ENCODE measurements at places on chromosomes 11 and 22. TPM values are rescaled to one million over a fixed set of nuclear protein-coding genes. Genes with fewer than 3 reads are reported as not detected.

Gene SYT12
- 4.8 TPM for total RNA-seq

DNA sequence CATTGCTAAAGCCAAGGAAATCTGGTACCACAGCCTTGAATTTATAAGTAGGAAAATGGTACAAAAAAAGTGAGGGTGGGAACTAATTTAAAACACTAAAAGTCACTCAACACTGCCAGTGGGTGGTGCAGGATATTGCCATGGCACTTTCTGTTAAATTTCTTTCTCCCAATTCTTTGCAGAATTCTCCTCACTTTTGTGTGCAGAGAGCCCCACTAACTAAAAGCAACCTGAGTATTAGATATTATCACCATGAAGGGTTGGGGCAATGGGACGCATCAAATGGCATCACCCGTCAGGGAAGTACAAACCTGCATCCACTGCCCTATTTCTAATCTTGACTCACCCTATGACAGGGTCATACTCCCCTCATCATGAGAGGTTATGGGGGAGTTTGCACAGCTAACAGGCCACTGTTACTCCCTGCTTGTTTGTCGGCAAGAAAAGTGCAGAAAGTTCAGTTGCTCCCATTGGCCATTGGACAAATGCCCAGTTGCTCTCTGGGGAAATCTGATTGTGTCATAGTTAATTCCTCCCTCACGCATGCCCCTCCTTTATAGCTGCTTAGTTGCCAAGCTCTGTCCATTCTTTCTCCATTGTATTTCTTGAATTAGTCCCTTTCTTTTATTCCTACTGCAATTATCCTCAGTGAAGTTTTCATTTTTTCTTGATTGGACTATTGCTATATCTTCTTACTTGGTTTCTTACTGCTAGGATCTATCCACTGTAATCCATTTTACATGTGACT lies 93.8 kb upstream of the BLID start:
- DNase-seq: peak; percentile 76

- DNase-seq: no peak
Measured at GRCh38 chr22:20175597-20175900, 24.7 kb upstream of the CCDC188 start.

DNA sequence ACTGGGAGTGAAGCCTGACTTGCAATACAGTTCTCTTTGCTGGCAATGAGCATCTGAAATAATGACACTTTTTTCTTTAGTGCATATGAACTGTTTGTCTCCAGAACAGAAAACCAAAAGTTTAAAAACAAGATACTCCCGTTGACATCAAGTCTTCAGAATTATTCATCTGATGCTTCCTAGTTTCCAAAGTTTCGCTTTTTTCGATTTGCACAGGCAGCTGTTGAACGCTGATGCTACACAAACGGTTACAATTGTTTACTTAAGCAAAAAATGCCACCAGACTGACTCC lies 612 bp upstream of the BIRC2 start:
- no peak for DNase-seq

GRCh38 chr11:10641912-10642697 lies 51.5 kb downstream of the IRAG1 start:
- DNase-seq: no peak

- DNase-seq: no peak
Measured at GRCh38 chr11:28481616-28482480, 373.7 kb downstream of the METTL15 start.

- no peak for DNase-seq
Measured at GRCh38 chr11:29135504-29135903, 881.3 kb downstream of the KCNA4 start.

DNA sequence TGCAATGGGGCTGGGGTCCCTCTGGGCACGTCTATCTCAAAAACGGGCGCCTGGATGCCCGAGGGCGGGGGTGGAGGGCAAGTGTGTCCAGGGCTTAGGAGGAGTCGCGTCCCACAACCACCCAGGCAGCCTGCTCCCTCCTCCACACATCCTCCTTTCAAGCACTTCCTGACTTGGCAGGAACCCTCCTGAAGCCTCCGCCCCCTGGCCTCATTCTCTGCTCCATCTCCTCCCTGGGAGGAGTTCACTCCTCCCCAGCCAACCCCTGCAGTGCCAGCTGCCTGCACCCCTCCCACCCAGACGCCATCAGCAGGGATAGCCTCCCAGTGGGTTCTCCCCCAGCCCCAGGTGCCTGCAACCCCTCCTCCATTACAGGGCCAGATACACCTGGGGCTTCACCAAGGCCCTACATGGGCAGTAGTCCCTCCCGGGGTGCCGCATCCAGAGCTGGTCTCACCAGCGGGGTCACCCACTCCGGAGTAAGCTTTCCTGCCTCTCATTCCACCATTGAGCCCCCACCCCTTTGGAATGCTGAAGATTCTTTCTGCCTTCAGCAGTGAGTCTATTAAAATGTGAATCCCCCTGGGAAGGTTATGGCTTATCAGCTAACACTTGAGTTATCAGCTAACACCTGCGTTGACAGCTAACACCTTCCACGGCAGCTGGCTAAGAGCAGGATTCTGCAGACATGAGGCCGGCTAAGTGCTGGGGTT lies 24.4 kb downstream of the RTN4R start:
- DNase-seq: peak; percentile 74

GRCh38 chr11:723120-723883 lies 17.3 kb downstream of the EPS8L2 start:
- DNase-seq: peak; percentile 51

Measured in left lobe of liver (tissue), 2 donors.